ENCODE measurements at places on chromosomes 2 and 18.

- no peak for DNase-seq
These were observed 603.5 kb downstream of the XIRP2 start for GRCh38 chr2:167491788-167492187.

DNA sequence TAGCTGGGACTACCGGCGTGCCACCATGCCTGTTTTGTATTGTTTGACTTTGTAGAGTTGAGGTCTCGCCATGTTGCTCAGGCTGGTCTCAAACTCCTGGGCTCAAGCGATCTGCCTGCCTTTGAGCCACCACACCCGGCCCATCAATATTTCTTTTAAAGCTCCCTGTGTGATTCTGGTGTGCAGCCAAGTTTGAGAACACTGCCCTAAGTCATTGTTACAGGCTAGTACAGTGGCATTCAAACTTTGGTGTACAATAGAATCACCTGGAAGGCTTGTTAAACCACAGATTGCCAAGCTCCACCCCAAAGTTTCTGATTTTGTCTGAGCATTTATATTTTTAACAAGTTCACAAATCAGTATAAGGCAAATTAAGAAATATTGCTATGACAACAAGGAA lies 99.9 kb downstream of the RBBP8 start:
- no peak for DNase-seq

DNA sequence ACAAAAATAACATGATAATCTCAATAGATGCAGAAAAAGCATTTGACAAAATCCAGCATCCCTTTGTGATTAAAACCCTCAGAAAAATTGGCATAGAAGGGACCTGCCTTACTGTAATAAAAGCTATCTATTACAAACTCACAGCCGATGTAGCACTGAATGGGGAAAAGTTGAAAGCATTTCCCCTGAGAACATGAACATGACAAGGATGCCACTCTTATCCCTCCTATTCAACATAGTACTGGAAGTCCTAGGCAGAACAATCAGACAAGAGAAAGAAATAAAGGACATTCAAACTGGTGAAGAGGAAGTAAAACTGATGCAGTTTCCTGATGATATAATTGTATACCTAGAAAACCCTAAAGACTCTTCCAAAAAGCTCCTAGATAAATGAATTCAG lies 368.7 kb downstream of the RIT2 start:
- DNase-seq, result no peak

DNA sequence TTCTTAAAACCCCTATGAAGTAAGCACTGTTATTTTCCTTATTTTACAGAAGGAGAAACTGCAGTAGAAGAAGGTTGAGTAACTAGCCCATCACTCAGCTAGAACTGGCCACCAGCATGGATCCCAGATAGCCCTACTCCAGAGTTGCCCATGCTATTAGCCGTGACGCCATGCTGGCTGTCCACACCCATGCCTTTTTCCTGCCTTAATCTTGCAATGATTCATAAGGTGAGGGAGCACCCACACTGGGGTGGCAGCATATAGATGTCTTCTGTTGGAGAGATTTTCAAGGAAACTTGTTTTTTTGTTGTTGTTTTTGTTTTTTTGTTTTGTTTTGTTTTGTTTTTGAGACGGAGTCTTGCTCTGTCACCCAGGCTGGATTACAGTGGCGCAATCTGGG lies 204.1 kb upstream of the HAAO start:
- no peak for DNase-seq

DNA sequence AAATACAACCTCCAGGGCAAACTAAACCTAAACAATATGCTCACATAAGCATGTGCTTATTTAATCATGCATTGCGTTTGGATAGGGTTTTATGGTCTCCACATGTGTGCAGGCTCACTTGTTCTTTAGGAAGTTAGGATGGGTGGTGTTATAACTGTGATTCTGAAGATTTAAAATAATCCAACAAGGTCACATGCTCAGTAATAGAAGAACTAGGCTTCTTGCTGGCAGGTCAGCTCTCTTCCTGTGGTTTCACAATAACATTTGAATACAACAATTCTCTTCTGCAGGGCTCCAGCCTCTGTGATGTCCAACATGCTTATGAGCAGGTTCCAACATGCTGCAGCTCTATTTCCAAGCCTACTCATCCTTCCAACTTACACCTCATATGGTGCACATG lies 84.0 kb downstream of the MYL12B start:
- no peak for DNase-seq

DNA sequence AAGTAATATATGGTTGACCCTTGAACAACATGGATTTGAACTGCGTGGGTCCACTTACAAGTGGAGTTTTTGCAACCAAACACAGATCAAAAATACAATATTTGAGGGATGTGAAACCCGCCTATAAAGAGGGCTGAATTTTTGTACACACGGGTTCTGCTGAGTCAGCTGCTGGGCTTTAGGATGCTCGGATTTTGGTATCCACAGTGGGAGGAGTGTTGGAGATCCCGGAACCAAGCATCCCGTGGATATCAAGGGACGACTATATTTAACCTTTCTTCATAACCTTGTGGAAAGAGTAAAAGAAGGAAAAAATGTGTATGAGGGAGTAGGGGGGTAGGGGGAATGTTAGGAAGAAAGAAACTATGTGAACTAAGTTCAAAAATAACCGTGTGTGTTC lies 10.0 kb upstream of the INPP1 start:
- no peak for DNase-seq

DNA sequence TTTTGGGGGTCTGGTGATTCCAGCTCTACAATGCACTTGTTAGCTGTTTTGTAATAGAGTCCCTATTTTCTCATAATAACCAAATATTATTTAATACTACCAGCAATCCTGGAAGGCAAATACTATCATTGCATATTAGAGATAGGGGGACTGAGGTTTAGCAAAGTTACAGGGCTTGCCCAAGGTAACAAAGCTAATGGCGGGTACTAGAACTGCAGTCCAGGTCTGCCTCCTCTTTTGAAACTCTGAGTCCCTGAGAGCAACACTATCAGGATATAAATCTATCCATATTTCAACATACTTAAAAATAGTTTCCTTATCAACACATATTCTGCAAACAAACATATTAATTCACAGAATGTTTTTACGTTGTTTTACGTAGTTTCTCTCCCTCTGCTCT lies 235.5 kb upstream of the ACVR2A start:
- no peak for DNase-seq
